Activated CD4-positive, alpha-beta T cell treated with anti-CD3 and anti-CD28 coated beads, Interleukin-2, Interleukin-6, amounts not matched to agents 100 ng/mL and 50 ng/mL, durations not matched to agents 16 hours and 8 hours (primary cell): ENCODE measurements at places on chromosomes 1 and 21.

DNA sequence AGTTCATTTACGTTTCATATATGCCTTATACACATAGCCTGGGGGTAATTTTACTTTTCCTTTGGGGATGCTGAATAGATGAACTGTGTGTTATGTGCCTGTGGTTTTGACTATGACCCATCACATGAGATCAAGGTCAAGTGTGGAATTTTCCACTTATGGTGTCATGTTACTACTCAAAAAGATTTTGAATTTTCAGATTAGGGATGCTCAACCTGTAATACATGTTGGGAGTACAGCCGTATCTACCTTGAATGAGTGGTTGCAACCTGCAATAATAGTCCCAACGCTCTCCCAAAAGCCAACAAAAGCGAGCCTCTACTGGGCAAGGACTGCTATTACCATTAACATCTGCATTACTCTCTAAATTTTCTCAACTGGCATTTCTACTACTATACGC is 68.5 kb upstream of the SDC3 start:
- no peak for DNase-seq

GRCh38 chr21:25496825-25497482 is 110.3 kb downstream of the MRPL39 start:
- no peak for DNase-seq

- no peak for DNase-seq
These were observed 2.1 kb downstream of the BACH1 start for GRCh38 chr21:29300807-29301138.

DNA sequence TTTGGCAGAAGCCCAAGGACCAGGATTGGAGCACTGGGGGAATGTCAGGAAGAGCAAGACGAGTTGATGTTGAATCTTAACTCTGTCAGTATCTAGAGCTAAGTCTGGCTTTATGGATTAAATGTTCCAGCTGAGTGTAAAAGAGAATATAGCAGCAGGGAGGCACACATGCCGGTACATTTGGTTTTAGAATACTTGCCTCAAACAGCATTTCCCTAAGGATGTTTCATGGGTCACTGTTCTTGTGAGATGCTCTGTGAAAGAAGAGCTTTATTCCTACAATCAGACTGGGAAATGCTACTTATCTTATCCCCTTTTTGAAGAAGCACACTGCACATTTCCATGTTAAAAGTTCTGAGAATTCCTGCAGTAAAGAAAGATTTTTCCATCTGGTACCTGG is 440.3 kb upstream of the B3GALT2 start:
- no peak for DNase-seq

DNA sequence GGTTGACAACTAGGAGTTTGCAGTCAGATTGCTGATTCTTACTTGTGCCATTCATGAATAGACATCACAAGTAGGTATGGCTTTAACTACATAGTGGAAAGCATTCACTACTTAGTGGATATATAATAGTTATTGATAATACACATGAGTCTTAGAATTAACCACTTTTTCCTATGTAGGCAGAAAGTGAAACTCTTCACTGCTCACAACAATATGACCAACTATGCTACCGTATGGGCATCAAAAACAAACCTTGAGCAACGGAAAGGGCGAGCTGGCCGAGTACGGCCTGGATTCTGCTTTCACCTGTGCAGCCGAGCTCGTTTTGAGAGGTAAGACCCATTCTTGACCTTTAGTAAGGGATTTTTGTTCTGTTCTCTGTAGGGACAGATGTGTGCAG is 38.7 kb downstream of the DHX9 start:
- no peak for DNase-seq
